ENCODE measurements at places on chromosomes 12 and 14.

GRCh38 chr12:81668475-81668874, 90.7 kb downstream of the PPFIA2 start:
- no peak for DNase-seq

DNA sequence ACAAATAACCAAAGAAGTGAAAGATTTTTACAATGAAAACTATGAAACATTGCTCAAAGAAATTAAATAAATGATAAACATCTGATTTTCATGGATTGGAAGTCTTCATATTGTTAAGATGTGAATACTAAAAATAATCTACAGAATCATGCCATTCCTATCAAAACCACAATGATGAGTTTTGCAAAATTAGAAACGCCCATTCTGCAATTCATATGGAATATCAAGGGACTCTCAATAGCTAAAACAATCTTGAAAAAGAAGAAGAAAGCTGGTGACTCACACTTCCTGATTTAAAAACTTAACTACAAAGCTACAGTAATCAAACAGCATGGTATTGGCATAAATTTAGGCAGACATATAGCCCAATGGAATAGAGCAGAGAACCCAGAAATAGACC, 40.2 kb upstream of the CCT2 start:
- DNase-seq, result no peak

GRCh38 chr12:67096533-67097318, 172.4 kb upstream of the CAND1 start:
- no peak for DNase-seq

DNA sequence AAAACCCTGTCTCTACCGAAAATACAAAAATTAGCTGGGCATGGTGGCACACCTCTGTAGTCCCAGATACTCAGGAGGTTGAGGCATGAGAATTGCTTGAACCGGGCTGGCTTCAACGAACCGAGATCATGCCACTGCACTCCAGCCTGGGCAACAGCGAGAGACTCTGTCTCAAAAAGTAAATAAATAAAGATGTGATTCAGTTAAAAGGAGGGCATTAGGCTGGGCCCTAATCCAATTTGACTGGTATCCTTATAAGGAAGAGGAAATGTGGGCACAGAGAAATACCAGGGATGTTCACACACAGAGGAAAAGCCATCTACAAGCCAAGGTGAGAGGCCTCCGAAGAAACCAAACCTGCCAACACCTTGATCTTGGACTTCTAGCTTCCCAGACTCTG, 10.1 kb upstream of the DCAF4 start:
- DNase-seq, result no peak

GRCh38 chr14:71891185-71891584, 41.0 kb upstream of the RGS6 start:
- no peak for DNase-seq

- DNase-seq, result no peak
These were observed 114.6 kb downstream of the CHST11 start for GRCh38 chr12:104571328-104571727.

Data from psoas muscle (tissue), 8 donors.